ENCODE measurements at places on chromosomes 2 and 18.

DNA sequence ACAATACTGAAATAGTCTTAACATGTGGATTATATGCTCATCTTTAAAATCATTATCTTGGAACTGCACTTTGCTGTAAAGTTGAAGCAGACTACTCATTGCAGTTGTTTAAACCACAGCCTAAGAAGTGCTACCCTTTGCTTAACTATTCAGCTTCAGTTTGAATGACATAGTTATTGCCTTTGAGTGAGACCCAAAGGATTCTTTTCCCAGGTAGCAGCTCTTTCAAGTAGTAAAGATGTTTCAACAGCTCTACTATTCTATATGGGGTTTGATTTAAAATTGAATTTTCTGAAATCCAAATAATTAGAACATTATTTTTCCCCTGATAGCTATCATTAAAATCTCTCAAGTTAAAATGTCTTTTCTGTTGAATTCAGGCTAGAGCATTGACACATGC, 1.1 kb downstream of the SCG2 start:
- no peak for DNase-seq

GRCh38 chr2:205763708-205764211, 81.5 kb downstream of the NRP2 start:
- DNase-seq: peak; percentile 78

- no peak for DNase-seq
These were observed 13.5 kb downstream of the ABCG8 start for GRCh38 chr2:43852196-43852730.

GRCh38 chr18:7447318-7448028, 119.6 kb upstream of the PTPRM start:
- DNase-seq: no peak

DNA sequence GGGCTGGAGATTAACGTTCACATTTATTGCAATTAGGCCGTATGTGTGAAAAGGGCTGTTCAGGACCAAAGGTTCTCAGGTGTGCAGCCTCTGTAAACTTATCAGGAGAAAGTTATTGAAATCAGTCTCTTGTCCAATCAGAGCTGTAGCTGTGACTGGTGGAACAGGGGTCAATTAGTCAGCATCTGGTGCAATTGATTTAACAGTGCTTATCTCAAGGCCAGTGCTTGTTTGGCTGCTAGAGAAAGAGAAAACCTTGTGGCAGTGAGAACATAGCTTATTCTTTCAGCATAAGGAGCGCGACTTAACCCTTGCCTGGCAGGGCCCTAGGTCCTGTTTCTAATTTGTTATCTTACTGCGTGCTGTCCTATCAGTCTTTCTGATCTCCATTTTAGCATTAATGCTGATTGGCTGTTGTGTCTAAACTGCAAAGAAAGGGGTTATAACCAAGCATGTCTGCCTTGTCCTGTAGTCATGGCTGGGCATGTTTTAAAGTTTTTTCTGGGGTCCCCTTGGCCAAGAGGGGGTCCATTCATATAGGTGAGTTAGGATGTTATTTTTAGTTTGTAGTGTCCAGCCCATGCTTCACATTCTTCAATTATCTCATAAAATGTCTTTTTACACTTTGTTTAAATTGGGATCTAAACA, 66.4 kb downstream of the CYB5A start:
- DNase-seq: no peak

DNA sequence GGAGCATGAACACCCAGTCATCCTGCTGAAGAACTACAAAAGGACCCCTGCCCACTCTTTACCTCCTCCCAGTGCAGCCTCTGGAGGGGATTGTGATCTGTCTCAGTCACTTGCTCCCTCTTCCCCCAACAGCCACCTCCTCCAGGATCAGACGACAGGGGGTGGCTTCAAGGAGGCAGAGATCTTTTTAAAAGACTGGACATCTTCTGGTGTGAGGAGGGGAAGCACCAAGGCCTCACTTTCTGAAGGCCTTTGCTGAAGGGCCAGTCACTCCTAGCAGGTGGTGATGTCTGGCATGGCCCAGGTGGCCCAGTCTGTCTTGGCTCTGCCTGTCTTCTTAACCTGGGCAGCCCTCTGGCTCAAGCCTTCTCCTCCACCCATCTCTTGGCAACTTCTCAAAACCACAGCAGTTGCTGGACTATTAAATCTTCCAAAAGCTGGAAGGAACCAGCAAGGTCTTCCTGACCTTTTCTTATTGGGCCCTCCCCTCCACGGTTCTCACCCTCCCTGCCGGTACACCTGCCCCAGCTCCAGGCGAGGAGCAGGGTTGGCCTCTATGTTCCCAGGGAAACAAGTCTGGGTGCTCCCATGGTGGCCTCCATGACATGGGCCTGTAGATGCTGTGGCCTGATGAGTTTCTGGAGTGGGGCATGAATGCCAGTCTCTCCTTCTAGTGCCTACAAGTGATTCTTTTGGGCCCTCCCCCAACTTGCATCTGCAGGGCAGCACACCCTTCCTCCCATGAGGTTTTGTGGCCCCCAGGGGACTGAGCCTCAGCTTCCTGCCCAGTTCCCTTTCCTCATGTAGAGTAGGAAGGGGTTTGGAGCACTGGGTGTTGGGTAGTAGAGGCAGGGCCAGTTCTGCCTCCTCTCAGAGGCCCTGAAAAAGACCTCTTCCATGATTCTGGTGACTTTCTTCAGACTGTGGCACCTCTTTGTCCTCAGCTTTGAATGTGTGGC, 5.0 kb upstream of the ATP6V1B1 start:
- no peak for DNase-seq

DNA sequence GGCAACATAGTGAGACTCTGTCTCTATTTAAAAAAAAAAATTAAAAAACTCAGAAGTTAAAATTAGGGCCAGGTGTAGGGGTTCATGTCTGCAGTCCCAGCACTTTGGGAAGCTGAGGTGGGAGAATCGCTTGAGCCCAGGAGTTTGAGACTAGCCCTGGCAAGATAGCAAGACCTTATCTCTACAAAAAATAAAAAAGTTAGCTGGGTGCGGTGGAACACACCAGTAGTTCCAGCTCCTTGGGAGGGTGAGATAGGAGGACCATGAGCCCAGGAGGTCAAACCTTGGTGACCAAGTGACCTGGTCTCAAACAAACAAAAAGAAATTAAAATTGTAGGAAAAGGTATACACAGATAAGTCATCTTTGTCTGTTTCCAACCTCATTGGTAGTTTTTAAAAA, 11.3 kb downstream of the TTLL4 start:
- no peak for DNase-seq

DNA sequence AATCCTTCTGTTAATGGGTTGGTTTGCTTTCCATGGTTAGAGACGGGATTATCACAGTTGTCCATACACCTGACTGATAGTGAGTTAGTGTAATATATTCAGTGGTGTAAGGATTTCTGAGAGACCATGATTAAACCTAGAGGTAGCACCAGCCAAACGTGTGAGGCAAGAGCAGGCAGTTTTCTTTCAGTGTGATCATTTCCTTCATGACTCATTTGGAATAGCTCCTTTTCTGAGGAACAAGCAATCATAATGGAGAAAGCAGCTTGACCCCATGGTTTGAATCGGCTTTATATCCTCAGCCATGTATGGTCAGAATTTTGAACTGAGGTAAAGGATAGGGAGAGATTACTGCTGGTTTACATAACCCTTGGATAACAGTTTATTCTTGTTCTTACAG, 2.9 kb downstream of the MXD1 start:
- no peak for DNase-seq

GRCh38 chr18:39223283-39223682, 1657.7 kb upstream of the CELF4 start:
- no peak for DNase-seq

GRCh38 chr2:48510329-48510728, 19.6 kb upstream of the STON1 start:
- no peak for DNase-seq

Data from retina (tissue), 1 donor.